Globus pallidus (tissue), 1 donor: ENCODE measurements at places on chromosomes 13 and 19.

- no peak for DNase-seq
Observed at GRCh38 chr19:6491802-6492592, 10.1 kb downstream of the TUBB4A start.

GRCh38 chr13:69579351-69579750 is 528.3 kb upstream of the ATXN8OS start:
- no peak for DNase-seq

- no peak for DNase-seq
Observed at GRCh38 chr13:108005231-108005630, 210.1 kb downstream of the LIG4 start.

- no peak for DNase-seq
Observed at GRCh38 chr13:103431856-103432255, 365.6 kb upstream of the SLC10A2 start.

DNA sequence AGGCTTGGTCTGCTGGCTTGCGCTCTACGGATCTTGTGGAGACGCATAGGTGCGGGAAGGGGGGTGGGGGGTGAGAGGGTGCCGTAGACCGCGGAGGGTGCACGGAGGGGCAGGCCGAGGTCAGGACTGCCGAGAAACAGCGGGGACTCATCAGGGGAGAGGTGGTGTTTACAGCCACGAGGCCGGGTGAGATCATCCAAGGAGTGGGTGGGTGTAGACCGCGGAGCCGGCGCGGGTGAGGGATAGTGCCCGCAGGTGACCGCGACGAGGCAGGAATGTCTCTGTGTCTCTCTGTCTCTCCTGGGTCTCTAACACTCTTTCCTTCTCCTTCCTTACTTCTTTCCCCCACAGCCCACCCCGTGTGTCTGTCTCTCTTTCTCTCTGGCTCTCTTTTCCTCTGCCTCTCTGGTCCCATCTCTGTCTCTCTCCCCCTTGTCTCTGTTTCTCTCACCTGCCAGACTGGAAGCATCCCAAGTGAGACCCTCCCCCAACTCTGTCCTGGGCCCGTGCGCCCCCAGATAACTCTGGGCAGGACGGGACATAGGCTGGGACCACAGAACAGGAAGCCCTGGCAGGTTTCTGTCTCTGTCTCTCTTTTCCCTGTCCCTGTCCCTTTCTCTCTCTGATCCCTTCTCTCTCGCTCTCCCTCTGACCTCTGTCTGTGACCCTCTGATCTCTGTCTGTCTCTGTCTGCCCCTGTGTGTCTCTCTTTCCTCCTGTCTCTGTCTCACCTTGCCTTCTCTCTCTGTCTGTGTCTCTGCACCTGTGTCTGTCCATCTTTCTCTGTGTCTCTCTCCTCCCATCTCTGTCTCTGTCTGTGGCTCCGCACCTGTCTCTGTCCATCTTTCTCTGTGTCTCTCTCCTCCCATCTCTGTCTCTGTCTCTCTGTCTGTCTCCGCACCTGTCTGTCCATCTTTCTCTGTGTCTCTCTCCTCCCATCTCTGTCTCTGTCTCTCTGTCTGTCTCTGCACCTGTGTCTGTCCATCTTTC is 1.8 kb upstream of the KLK4 start:
- no peak for DNase-seq

GRCh38 chr13:37681281-37682032 is 82.9 kb upstream of the POSTN start:
- DNase-seq = no peak

DNA sequence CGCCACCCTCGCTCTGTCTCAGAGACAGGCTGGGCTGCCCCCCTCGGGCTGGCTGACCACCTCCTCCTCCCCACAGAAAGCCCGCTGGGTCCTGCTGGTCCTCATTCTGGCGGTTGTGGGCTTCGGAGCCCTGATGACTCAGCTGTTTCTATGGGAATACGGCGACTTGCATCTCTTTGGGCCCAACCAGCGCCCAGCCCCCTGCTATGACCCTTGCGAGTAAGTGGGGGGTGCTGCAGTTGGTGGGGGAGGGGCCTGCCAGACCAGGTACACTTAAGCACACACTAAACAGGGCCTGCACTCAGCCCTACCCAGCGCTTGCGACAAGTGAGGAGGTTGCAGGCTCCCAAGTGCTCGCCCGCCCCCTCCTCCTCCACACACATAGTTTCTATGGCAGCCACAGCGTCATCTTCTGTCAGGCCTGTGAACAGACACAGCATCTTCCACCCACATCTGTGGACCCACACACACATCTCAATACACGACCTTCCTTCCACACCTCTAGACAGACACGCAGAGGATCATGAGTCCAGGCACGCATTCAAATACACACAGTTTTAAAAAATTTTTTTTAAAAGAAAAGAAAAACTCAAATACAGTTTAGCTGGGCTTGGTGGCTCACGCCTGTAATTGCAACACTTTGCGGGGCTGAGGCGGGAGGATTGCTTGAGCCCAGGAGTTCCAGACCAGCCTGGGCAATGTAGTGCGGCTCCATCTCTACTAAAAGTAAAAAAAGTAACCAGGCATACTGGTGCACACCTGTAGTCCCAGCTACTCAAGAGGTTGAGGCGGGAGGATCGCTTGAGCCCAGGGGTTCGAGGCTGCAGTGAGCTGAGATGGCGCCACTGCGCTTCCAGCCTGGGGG is 18.4 kb downstream of the PLD3 start:
- DNase-seq = no peak
